ENCODE measurements at places on chromosomes 1 and 21. TPM values are rescaled to one million over a fixed set of nuclear protein-coding genes. Genes with fewer than 3 reads are reported as not detected.

Gene GPR157
- total RNA-seq: 5.3 TPM

Gene MUTYH
- 52.0 TPM for total RNA-seq

Gene MAB21L3
- total RNA-seq: not detected

Gene HSD3B1
- total RNA-seq: not detected

Gene RGS13
- not detected for total RNA-seq

Gene F3
- total RNA-seq: 0.53 TPM
